HFFc6 (cell line): ENCODE measurements at places on chromosomes 16 and 17.

- no peak for DNase-seq
Observed at GRCh38 chr17:51709694-51710633, 448.6 kb downstream of the CA10 start.

- no peak for DNase-seq
Observed at GRCh38 chr17:37109731-37110710, 161.3 kb downstream of the AATF start.

DNA sequence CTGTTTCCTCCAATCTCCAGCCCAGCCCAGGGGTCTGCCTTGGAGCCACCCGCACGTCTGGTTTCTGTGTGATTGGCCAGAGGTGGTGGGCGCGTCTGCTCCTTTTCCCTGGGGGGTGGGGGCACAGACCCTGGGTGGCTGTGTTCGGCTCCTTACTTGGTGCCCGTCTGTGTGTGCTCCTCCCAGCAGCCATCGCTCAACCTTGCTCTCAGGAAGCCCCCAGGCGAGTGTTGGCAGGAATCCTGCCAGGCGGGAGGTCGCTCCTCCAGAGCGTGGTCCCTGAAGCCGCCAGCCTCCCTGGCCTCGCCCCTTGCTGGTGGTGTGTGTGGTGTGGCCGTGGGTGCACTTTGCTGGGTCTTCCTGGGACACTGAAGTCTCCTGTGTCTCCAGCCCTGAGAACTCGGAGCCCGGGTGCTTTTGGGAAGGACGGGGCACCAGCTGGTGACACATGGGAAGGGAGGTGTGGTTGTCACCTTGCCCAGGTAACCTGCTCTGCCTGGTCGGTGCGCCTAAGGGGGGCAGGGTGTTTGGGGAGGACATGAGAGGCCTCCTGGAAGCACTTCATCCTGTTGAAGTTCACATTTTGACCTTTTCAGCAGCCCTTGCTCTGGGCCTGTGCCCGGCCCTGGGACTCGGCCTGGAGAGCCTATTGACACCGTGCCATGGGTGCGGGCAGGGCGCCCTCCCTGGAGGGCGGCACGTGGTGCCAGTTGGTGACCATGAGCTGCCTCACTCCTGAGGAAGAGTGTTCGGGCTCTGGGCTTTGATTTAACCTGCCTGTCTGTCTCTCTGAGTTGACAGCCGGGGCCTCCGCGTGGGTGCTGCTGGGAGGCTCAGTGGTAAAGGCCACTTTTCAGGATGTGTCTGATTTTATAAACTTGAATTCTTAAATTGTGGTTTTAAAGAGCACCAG, 49.0 kb upstream of the ZNF750 start:
- no peak for DNase-seq

DNA sequence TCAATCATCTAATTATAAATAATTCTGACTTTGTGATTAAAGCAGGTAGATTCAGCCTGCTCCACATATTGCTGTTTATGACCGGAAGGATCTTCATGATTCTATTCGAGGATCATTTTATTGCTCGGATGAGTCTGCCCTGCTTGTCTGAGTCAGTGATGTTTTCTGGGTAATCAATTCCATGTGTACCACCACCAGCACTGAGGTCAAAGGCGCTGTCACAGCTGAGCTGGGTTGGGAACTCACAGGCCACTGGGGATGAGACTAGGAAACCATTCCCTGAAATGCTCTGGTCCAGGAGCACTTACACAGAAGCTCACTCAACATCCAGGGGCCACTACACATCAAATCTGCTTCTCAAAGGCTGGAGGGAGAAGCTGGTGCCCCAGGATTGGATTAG, 30.4 kb upstream of the ERN1 start:
- peak; percentile 72 for DNase-seq

DNA sequence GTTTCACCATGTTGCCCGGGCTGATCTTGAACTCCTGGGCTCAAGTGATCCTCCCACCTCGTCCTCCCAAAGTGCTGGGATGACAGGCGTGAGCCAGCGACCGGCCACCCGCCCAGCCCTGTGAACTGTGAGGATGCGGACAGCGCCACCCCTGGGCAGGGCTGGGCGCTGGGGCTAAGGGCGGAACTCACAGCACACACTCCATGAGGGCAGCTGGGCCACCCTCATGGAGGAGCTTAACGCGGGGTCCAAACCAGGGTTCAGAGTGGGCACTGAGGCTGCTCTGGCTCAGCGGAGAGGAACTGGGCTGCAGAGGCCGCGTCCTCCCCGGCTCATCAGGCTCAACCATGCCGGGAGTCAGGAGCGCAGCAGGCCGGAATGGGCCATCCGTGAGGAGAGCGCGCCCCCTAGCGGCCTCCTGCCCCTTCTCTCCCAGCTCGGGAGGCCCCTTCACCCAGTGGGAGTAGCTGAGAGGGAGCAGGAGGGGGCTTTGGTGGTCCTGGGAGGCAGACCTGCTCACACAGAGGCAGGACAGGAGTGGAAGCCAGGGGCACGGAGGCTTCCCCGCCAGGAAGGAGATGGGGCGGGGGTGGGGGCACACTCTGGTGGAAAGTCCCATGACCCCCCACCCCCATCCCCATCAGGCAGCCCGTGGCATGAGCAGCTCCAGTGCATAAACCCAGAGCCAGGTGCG, 13.8 kb downstream of the CORO7 start:
- DNase-seq: peak; percentile 63

DNA sequence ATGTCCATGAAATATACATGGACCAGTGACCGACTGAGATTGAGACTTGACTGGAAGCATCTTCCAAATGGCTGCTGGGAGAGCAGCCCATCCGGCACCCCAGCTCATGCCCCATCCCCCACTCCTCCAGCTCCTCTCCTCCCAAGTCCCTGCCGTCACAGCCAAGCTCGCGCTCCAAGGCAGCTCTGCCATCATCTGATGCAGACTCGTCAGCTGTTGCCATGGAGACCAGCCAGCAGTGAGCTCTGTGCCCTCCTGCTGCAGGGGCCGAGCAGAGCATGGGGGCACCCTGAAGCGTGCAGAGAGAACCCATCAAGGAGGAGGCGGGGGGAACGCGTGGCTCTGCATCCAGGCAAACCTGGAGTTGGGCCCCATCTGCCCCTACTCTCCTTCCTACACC, 74.5 kb upstream of the TNRC6C start:
- DNase-seq: peak; percentile 16

DNA sequence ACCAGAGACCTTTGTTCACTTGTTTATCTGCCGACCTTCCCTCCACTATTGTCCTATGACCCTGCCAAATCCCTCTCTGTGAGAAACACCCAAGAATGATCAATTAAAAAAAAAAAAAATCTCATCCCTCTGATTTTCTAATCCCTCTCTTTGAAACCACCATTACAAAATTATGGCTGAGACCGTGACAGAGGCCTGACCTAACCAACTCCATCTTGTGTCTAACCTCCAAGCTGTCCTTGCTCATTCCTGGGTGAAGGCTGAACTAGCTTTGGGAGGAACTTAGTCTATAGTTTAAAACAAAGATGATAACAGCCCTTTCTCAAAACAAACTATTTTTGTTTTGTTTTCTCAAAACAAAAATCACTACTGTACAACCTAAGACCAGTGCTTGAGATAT, 474.5 kb downstream of the TMEM114 start:
- no peak for DNase-seq

GRCh38 chr16:14510939-14511799, 118.9 kb downstream of the PARN start:
- peak; percentile 65 for DNase-seq

GRCh38 chr17:36856222-36856621, 81.1 kb upstream of the LHX1 start:
- no peak for DNase-seq

GRCh38 chr17:29948448-29949215, 7.2 kb downstream of the EFCAB5 start:
- no peak for DNase-seq

GRCh38 chr17:74768069-74768762, 7.9 kb downstream of the NAT9 start:
- peak; percentile 62 for DNase-seq

- no peak for DNase-seq
Observed at GRCh38 chr17:49234509-49235080, 4.0 kb upstream of the PHOSPHO1 start.

DNA sequence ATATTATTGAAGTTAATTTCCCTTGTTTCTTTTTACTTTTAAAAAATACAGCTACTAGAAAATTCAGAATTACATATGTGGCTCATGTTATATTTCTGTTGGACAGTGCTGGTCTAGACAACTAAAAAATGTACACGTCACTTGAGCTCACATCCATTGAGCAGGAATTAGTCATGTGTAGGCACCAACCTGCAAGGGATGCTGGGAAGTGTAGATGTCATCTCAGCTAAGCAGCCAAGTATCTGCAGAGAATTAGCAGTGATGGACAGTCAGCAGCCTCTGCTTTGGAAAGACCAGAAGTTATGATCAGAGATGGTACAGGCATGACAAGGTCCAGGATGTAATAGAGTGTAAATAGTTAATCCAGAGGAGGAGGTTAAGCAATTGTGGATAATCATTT, 87.1 kb upstream of the HS3ST2 start:
- DNase-seq: no peak

DNA sequence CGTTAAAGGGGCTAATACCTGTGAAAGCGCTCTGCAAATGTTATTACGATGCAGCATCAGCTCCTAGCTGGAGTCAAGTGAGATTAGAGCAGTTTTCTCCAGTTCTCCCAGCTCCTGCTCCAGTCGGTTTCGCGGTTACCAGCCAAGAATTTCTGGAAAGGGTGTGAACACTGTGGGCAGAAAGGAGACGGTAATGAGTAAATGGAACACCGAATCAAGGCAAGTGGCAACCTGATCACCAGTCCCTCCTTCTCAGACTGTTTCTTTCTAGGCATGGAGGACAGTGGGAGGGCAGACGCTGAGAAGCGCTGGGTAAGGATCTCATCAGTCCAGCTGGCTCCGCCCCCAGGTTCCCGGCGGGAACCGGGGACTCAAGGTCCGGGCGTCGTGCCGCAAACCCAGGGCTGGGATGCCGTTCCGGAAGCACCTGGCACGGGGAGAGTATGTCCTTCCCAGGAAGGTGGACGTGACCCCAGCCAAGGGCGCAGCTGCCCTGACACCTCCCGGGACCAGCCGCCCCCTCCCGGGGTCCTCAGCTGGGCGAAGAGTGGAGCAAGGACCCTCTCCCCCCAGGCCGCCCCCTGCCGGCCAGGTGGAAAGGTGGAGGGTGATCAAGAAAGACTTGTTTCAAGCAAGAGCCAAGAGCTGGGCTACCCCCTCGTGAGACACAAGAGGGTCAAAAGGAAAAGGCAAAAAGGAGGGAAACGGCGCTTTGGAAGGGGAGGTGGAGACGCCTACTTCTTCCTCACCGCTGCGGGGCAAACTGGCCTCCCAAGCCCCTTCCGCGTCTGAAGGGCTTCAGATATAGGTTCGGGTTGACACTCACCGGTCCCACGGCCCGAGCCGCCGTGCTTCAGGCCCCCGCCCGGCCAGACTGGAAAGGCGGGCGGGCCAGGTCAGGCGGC, 481 bp downstream of the MYO19 start:
- DNase-seq: peak; percentile 43

DNA sequence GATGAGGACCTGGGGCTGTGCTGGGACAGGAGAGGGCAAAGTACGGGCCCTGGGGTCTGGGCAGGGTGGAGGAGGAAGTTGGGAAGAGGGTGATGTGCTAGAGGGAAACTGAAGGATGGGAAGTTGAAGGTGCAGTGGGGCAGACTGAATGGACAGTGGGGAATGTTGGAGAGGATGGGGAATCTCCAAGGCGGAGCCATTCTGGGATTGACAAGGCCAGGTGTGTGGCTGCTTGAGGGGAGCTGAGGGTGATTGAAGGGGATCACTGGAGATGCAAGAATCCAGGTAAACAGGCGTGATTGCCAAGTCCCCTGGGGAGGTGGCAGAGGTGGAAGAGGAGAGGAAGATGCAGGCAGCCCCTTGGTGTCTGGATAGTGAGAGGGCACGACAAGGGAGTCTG, 8.5 kb upstream of the HSD3B7 start:
- DNase-seq: no peak

- DNase-seq: no peak
Observed at GRCh38 chr17:55806745-55807495, 56.1 kb downstream of the PCTP start.

DNA sequence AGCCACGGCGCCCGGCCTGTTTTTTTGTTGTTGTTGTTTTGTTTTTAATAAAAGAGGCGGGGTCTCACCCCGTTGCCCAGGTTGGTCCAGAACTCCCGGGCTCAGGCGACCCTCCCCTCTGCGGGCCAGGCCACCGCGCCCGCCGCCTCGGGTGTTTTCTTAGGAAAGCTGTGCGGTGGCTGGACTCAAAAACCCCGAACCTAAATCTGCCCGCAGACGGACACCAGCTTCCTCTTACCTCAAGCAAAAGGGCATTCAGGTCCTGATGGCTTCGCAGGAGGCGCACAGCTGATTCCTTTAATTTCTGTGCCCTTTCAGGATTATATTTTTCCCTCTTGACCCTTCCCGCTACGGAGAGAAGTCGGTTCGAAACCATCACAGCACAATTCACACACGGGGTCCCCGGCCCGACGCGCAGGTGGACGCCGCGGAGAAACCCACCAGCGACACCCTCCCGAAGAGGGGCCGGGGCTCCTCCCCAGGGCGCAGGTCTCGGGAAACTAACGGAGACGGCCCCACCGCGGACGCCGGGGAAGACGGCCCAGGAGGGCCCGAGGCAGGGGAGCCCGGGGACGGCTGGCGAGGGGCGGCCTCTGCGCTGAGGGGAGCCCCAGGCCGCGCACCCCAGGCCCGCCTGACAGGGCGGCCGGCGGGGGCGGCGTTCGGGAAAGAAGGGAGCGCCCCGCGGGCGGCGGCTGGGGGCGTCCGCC, 653 bp downstream of the FANCA start:
- no peak for DNase-seq

GRCh38 chr16:4612977-4613635, 1.6 kb downstream of the UBALD1 start:
- no peak for DNase-seq

- peak; percentile 44 for DNase-seq
Observed at GRCh38 chr16:82639666-82640336, 13.0 kb downstream of the CDH13 start.

DNA sequence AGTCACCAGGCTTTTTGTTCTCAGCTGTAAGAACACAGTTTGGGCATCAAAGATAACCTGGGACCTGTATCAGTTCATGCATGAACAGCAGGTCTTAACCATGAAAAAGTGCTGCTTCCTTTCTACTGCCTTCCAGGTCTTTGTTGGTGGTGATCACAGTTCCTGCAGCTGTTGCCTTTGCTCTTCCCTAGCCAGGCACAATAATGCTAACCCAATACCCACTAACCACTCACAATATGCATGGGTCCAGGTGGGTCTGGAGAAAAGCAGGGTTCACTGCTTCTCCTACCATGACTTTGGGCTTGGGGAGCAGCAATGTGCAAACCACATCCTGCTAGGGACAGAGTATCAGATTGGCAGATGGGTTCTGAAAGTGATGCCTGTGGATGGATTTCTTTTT, 396.9 kb downstream of the UTP18 start:
- DNase-seq: no peak

- no peak for DNase-seq
Observed at GRCh38 chr16:29198231-29198630, 208.3 kb downstream of the NPIPB11 start.

DNA sequence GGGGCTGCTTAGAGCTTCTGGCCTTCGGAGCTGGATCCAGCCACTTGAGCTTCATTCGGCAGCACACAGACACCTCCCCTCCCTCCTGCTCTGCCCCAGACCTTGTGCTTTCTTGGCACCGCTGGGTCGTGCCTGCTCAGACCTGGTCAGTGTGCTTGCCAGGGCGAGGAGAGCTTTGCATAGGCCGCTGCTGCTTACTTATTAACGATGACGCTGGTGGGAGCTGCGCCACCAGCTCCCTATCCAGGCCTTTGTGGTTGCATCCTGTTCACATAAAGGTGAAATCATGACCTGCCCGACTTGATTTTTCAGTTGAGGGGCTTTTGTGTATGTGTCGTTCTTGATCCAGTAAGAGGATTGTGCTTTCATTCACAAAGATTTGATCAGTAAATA, 101.1 kb downstream of the MSI2 start:
- DNase-seq: no peak

- DNase-seq: no peak
Observed at GRCh38 chr16:82083710-82084353, 48.8 kb downstream of the HSD17B2 start.
